ENCODE measurements at places on chromosomes 11 and 22.

DNA sequence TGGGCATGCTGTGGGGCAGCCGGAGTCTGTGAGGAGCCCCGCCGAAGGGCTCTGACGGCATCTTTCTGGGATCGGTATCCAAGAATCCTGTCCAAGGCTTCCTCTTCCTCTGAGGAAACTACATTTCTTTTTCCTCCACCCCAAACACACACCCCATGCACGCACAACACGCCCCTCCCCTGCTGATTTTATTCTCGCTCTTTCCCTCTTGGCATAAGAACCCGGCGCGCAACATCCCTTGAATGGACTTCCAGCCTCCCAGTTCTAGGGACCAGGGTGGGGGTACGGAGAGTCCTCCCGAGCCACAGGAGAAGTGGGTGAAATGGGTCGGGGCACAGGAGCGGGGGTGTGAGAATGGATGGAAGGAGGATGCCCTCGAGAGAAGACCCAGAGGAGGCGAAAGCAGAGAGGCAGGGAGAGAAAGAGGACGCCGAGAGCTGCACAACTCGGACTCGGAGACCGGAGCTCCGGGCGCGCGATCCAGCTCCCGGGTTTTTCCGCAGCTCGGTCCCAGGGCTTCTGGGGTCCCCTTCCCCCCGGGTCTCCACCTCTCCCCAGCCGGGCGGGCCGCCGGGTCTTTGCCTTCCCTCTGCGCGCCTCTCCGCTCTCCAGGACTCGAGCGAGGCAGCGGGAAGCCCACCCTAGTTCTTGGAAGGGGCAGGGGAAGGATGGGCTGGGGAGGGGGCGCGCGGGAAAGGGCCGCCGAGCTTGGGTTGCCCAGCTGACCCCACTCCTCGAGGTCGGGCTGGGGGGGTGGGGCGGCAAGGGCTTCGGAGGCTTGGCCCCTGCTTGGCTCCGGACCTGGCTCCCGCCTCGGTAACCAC lies 1.5 kb upstream of the LARGE1 start:
- no peak for DNase-seq

GRCh38 chr22:24435861-24436371 lies 8.5 kb downstream of the ADORA2A start:
- no peak for DNase-seq

GRCh38 chr22:31044262-31044861 lies 36.8 kb upstream of the SMTN start:
- DNase-seq, result no peak

GRCh38 chr11:36534276-36534840 lies 24.3 kb upstream of the TRAF6 start:
- no peak for DNase-seq

GRCh38 chr11:66230156-66230555 lies 38.3 kb upstream of the RAB1B start:
- DNase-seq, result no peak

- no peak for DNase-seq
Observed at GRCh38 chr11:28860893-28861292, 752.7 kb downstream of the METTL15 start.

- no peak for DNase-seq
Observed at GRCh38 chr22:37219533-37219932, 7.3 kb upstream of the SSTR3 start.

GRCh38 chr11:21783954-21784353 lies 408.9 kb upstream of the ANO5 start:
- DNase-seq, result no peak

DNA sequence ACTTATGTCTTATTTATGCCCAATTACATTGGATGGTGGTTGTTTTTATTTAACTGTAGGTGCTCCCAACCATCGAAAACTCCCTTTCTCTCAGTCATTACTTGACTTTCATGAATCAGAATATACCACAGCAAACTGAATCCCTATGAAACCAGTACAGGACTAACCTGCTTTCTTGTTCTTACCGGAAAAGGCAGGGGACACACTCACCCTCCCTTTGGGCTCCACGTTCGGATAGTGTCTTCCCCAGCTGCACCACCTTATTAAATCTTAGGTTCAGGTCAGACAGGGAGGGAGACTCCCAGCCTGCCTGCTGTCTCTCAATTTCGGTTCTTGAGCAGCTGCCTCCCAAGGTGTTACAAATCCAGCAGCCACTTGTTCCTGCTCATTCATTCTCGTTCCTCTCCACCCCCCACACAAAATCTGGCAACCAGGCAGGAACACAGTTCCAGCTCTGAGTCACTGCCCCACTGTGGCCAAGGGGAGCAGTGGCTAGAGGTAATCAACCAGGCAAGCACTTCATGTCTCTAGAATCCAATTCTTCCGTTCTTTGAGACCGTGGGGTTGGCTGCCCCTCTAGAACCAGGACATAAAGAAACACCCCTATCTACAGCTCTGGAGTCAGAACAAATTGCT lies 133.0 kb downstream of the PLEKHA7 start:
- DNase-seq, result no peak

GRCh38 chr11:115321605-115322289 lies 182.5 kb downstream of the CADM1 start:
- no peak for DNase-seq

DNA sequence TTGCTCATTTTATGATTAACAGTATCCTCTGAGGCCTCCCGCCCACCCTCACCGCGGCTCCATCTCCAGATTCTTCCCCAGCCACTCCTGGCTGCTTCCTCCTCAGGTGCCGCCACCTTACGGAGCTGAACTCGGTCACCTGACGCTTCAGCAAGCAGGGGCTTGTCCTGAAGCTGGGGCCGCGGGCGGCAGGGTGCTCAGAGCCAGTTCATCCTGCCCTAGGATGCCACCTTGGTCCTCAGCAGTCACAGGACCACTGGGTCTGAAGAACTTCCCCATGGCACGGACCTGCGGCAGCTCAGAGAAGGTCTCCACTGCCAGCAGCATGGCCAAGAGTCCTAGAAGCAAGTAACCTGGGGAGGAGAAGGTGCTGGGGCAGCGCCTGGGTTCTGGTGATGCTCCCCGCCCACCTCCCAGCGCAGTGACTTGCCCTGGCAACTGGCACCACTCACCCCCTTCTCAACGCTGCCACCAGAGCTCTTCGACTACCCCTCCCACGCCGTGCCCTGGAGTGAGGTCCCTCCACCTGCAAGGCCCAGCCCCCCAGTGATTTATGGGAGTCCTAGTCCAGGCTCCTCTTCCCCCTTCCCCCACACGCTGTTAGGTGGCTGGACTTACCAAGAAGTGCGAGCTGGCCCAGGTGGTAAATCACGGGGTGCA lies 2.6 kb downstream of the KCNK7 start:
- DNase-seq, result no peak

DNA sequence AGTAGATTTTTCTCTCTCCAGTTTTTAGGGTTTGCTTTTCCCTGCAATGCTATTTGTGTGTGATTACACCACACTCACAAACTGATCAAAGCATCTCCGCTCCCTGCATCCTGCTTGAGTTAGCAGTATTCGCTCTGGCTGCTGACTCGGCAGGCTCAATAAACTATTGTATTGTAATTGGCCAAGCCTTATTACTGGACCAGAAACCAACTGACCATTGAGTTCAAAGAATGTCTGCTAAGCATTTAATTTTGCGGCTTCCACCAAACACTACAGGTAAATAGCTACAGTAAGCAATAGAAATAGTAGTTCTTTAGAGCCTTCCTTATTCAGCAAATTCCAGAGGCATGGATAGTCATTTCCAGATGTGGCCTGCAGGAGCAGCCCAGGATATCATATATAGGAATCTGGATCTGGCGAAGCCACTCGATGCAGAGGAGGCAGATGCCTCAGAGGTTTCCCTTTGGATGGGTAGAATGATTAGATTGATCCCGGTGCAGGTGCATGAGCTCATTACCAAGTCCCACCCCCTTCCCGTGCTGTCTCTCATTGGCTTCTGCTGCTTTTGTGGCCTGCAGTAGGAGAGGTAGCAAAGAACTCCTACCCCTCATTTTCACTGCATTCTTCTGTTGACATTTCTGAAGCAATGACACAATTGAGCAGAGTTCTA lies 77.3 kb downstream of the COMMD9 start:
- DNase-seq, result no peak

DNA sequence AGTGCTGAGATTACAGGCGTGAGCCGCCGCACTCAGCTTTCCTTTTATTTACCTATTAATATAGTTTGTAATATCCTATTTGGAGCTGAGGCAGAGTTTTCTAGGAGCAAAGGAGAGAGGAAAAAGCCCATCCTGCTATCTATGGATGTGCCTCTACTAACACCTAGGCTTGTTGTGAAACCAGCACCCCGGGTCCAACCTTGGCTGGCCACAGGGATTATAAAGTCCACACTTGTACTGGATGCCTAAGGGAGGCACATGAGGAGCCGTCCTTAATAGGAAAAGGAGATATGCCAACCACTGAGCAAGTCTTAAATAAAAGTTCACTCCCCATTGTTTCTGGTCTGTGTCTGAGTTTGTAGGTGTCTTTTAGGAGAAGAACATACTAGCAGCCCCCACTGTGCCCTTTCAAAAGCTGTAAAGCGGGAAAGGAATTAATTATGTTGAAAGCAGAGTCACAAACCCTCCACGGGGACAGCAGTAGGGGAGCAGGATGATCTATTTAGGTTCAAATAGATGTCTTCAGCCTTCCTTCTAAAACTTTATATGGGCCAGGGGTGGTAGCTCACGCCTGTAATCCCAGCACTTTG lies 29.3 kb downstream of the RRP7A start:
- no peak for DNase-seq

DNA sequence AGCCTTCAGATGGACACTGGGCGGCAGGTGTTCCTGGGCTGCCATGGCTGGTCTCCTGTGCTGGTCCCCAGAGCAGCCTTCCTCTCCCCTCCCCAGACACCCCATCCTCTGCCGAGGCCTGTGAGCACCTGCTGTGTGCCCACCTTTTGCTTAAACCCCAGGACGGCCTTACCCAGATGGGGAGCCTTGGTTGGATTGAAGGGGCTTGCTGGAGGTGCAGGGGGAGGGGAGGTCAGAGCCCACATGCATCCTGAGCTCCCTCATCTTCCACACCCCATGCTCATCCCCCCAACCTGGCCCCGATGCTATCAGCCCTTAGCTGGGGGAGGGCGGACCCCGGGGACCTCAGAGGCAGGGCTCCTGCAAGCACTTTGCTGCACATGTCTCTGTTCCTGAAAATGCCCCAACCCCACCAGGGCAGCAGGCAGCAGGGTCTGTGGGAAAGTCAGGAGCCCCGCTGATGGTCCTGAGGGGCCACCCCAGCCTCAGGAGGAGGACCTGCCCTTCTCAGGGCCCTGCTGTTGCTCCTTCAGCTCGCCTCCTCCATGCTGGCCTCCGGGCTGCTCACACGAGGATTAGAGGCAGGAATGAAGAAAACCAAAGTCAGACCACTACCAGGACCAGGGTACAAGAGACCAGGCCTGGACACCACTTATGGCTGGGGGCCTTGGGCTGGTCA lies 41.6 kb upstream of the CCDC188 start:
- no peak for DNase-seq

DNA sequence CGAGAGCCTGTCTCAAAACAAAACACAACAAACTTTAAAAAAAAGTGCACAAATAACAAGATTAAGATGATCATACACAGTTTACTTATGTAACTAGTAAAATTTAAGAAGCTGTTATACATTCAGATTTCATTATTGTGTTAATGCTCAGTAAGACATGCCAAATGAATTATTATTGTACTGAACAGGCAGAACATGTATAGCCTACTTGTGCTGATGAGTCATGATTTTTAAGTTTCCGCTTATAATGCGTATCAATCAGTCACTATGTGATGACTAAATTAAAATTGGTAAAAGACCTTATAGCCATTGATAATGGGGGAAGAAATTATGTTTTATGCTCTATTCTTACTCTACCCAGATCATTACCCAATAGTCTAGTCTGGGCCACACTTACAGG lies 20.5 kb upstream of the EXPH5 start:
- no peak for DNase-seq

DNA sequence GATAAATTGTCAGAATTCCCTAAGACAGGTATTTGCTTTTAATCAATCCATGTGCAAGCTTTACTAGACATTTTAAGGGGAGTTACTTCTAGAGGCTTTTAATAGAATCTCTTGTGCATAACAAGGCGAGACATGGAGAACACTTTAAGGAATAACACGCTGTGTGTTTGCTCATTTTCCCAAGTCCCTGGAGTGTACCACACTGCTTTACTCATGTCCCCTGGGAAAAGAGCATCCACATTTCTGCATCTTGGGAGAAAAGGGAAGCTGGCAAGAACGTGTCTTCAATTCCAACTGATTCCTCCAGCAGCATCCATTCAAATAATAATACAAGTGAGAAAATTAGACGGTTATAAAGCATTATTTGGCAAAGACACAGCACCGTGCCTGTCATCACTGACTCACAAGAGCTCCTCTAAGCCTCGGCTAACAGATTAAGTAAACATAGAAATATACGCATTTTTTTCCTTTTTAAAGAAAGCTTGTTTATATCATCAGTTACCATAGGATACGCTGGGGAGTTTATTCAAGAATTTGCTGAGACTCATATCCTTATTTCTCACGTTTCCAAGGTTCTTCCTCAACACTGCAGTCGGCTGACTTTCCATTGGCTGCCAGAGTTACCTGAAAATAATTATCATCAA lies 121.5 kb downstream of the CD44 start:
- no peak for DNase-seq

DNA sequence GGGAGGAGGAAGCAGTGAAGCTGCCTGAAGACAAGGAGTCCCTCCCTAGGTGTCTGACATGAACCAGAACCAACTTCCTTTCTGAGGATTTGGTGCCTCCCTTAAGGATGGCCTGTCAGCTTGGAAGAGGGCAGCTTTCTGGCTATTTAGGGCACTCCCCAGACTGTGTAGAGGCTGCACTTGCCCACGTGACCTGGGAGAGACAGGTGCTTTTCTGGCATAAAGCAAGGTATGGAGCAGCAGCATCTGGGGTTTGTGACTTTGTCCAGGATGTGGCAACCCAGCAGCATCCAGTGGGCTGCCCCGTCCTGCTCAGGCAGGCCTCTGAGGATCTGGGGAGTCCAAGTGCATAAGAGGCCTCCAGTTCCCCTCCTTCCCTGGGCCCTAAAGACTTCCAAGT lies 42.0 kb upstream of the TLCD5 start:
- no peak for DNase-seq

DNA sequence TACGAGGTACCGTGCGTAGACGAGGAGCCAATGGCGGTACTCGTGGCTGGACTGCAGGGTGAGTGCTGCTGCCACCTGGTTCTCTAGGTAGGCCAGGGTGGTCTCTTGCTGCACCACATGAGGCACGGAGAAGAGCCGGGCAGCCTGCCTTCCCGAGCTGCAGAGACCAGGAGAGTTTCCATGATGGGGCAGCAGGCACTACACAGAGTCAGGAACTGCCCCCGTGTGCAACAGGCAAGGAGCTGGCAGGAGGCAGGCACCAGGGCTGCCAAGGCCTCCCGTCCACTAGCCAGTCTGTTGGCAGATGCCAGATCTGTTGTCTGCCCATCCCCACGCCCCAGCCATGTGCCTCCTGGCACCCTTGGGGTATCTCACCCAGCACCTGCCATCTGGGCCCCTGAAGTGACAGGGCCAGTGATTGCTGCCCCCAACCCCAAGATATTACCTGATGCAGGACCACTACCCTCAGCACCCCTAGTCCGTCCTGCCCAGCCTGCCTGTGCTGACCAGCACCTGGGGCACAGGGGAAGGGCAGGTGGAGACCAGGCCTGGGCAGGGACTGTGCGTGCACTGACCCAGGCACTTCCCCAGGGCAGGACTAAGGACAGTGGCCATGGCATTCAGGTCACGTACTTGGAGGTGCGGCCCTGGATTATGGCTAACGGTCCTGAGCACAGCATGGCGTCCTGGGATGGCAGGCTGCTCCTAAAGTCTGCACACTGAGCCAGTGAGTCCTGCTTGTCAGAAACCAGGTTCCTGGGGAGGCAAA lies 62.0 kb upstream of the CLTCL1 start:
- no peak for DNase-seq
